ENCODE measurements at places on chromosomes 3 and 15. TPM values are rescaled to one million over a fixed set of nuclear protein-coding genes. Genes with fewer than 3 reads are reported as not detected.

- peaks cover 16% of the 10 kb centered on the region for H3K4me1 ChIP-seq
- H3K36me3 ChIP-seq, result no peaks in the 10 kb centered on the region
- H3K27ac ChIP-seq, result no peak overlapping the region
- no peak overlapping the region for H3K4me3 ChIP-seq
- DNase-seq, result no peak
Observed at GRCh38 chr3:149245738-149246451, 24.3 kb upstream of the CP start.

DNA sequence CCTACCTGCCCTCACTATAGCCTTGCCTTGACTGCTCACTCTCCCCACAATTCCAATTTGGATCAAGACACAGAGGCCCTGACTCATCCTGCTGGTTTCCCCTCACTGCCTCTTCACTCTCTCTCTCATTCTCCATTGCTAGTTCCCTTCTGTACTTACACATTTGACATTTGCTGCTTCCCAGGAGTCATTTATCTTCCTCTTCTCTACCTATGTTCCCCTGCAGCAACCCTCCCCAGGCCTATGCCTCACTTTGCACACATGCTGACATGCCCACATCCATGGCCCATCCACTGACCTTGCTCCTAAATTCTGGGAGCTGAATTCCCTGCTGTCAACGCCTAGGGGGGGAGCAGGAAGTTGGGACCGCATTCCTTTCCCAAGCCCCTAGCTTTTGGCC, 82.2 kb downstream of the SRGAP3 start:
- DNase-seq, result no peak
- no peak overlapping the region for H3K4me3 ChIP-seq
- no peaks in the 10 kb centered on the region for H3K27me3 ChIP-seq
- H3K36me3 ChIP-seq, result no peaks in the 10 kb centered on the region
- no peak overlapping the region for H3K27ac ChIP-seq
- H3K4me1 ChIP-seq, result no peaks in the 10 kb centered on the region

- H3K4me3 ChIP-seq, result no peak overlapping the region
- no peak overlapping the region for H3K27ac ChIP-seq
- no peak for DNase-seq
- no peaks in the 10 kb centered on the region for H3K4me1 ChIP-seq
Observed at GRCh38 chr15:41640985-41641384, 19.2 kb upstream of the MGA start.

DNA sequence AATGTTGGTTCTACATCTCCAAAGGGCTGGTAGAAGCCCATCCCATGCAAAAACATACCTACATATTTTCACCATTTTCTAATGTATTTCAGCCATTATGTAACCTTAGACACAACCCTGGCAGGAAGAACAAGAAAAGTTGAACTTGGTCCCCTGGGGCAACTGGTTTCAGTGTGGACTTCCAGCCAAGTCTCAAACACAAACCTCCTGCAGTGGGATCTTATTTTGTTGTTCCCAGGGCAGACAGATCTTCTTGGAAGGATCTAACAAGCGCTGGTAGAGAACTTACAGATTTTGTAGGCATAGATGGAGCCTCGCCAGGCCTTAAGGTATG, 96.3 kb downstream of the ADAMTS17 start:
- no peaks in the 10 kb centered on the region for H3K27me3 ChIP-seq
- no peak overlapping the region for H3K27ac ChIP-seq
- no peaks in the 10 kb centered on the region for H3K36me3 ChIP-seq

DNA sequence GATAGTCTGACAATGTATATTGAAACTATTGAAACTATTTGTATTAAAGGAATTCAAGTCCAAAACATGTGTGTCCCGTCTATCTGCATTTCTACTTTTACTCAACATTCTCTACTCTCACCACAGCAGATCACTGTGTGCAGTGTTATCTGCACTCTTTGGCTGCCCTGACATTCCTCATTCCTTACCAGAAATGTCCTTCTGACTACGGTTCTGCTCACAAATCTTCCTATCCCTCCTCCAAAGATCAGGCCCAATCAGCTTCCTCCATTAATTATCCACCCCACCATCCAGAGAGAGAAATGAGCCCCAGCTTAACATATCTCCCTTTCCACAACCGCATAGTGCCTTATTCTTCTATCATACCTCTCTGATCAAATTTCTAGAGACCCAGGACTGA, 94.7 kb downstream of the TBL1XR1 start:
- DNase-seq, result no peak
- no peaks in the 10 kb centered on the region for H3K27me3 ChIP-seq
- no peaks in the 10 kb centered on the region for H3K36me3 ChIP-seq
- peaks cover 57% of the 10 kb centered on the region for H3K4me1 ChIP-seq

- H3K4me1 ChIP-seq, result no peaks in the 10 kb centered on the region
- DNase-seq, result no peak
- no peaks in the 10 kb centered on the region for H3K36me3 ChIP-seq
Observed at GRCh38 chr3:18716821-18717220, 291.7 kb upstream of the SATB1 start.

DNA sequence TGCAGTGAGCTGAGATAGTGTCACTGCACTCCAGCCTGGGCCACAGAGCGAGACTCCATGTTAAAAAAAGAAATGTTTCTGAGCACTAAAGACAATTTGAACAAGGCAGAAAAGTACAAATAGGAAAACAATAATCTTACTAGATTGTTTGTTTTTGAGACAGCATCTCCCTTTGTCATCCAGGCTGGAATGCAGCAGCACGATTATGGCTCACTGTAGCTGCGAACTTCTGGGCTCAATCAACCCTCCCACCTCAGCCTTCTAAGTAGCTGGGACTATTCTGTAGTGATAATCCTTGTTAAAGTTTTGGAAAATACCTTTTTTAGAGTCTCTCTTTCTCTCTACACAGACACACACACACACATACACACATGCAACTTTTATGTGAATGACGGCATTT, 107.1 kb downstream of the LPP start:
- no peaks in the 10 kb centered on the region for H3K27me3 ChIP-seq
- H3K4me1 ChIP-seq, result peaks cover 11% of the 10 kb centered on the region
- no peak overlapping the region for H3K27ac ChIP-seq
- no peaks in the 10 kb centered on the region for H3K36me3 ChIP-seq
- DNase-seq, result no peak

DNA sequence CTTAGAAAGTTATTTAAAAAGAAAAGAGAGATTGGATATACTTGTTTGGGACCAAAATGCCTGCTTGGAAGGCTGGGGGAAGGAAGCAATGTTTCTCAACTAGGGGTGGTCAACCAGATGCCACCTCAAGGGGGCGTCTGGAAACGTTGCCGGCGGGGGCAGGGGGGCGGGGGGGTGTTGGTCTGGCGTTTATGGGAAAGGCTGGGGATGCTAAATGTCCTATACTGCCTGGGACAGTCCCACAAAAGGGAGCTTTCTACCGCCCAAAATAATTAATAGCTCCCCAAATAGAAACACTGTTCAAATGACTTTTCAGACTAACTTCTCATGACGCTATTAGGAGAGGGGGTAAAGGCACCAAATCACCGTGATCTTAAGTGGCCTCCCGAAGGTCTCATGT, 2.2 kb downstream of the POLG start:
- no peaks in the 10 kb centered on the region for H3K27me3 ChIP-seq
- H3K4me3 ChIP-seq, result no peak overlapping the region
- peaks cover 59% of the 10 kb centered on the region for H3K36me3 ChIP-seq

GRCh38 chr3:168036619-168037018, 59.1 kb downstream of the GOLIM4 start:
- no peak overlapping the region for H3K4me3 ChIP-seq
- H3K36me3 ChIP-seq, result peaks cover 12% of the 10 kb centered on the region
- no peaks in the 10 kb centered on the region for H3K27me3 ChIP-seq
- H3K27ac ChIP-seq, result no peak overlapping the region

GRCh38 chr15:100112636-100113305, 229.0 kb downstream of the ADAMTS17 start:
- no peak overlapping the region for H3K4me3 ChIP-seq
- no peaks in the 10 kb centered on the region for H3K36me3 ChIP-seq
- peaks cover 14% of the 10 kb centered on the region for H3K4me1 ChIP-seq
- DNase-seq, result no peak
- H3K27ac ChIP-seq, result no peak overlapping the region

GRCh38 chr15:93428807-93429351, 339.9 kb upstream of the RGMA start:
- no peak overlapping the region for H3K27ac ChIP-seq
- H3K4me3 ChIP-seq, result no peak overlapping the region
- no peaks in the 10 kb centered on the region for H3K27me3 ChIP-seq
- no peaks in the 10 kb centered on the region for H3K36me3 ChIP-seq
- DNase-seq, result no peak

DNA sequence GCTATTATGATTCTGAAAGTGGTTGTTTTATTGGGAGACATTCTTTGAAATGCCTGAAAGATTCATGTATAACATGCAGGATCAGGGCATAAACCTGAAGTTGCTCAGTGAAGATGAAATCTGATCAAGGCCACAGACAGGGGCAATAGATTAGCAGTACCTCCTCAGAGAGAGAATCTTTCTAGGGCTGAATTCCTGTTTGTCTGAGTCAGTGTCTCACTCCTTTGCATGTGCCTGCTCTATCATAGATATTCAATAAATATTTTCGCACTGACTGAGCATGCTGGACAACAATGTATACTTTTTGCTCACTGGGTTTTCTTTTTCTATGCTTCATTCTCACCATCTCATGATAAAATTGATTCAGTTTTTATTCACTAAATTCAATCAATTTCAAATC, 49.8 kb upstream of the PFN2 start:
- H3K27me3 ChIP-seq, result no peaks in the 10 kb centered on the region
- H3K4me3 ChIP-seq, result no peak overlapping the region
- H3K4me1 ChIP-seq, result no peaks in the 10 kb centered on the region
- no peak for DNase-seq
- no peaks in the 10 kb centered on the region for H3K36me3 ChIP-seq

DNA sequence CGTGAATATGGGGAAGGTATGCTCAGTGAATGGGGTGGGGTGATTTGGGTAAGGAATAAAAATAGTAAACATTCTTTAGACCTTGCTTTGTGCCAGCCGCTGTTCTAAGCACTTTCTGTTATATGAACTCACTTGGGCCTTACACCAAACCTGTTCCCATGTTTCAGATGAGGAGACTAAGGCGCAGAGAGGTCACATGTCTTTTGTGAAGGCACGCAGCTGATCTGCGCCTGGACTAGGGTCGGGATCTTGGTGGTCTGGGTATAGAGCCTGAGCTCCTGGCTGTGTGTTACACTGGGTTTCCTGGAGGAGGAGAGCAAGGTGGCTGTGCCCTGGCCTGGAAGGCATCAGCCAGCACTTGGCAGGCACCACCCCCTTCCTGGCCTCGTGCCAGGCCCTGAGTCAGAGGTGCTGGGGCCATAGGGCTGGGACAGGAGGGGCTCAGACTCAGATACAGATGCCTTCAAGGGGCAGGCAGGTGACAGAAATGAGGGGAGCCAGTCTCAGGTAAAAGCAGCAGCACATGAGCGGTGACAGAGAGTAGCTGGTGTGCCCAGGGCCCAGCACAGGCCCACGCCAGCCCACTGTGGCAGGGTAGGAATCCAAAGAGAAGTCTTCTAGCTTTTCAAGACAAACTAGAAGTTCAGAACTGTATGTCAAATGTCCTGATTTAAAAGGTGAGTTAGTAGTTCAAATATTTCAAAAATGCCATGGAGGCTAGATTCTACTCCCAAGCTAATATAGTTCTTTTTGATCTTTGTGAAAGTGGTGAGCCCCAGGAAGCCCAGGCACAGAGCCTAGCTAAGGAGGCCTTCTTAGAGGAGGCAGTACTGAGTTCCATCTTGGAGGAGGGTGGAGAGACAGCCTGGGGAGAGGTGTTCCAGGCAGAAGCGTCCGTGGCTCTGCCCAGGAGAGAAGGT, 83.1 kb downstream of the DNAJB8 start:
- peaks cover 23% of the 10 kb centered on the region for H3K4me1 ChIP-seq
- H3K36me3 ChIP-seq, result no peaks in the 10 kb centered on the region
- no peak overlapping the region for H3K4me3 ChIP-seq
- peak; percentile 88 for DNase-seq

GRCh38 chr15:77547801-77548588, 84.7 kb downstream of the LINGO1 start:
- no peak overlapping the region for H3K27ac ChIP-seq
- H3K4me1 ChIP-seq, result peaks cover 9% of the 10 kb centered on the region
- no peaks in the 10 kb centered on the region for H3K27me3 ChIP-seq
- DNase-seq, result no peak

GRCh38 chr15:48059791-48060190, 61.0 kb upstream of the SLC24A5 start:
- H3K4me1 ChIP-seq, result no peaks in the 10 kb centered on the region
- H3K27ac ChIP-seq, result no peak overlapping the region
- H3K4me3 ChIP-seq, result no peak overlapping the region
- DNase-seq, result peak; percentile 15

DNA sequence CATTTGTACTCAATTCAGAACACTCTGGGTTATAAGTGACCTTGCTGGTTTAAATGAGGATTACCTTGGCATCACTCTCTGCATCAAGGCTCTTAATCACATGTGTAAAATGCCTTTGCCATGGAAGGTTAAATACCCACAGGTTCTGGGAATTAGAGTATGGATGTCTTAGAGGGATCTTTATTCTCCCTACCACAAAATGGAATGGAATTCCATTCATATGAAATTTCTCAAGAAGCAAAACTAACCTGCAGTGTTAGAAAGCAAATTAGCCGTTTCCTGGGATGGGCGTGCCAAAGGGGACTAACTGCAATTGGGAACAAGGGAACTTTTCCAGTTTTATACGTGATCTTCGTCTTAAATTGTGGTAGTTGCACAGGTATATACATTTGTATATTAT, 39.8 kb downstream of the TBL1XR1 start:
- no peaks in the 10 kb centered on the region for H3K27me3 ChIP-seq
- H3K4me3 ChIP-seq, result no peak overlapping the region
- H3K36me3 ChIP-seq, result no peaks in the 10 kb centered on the region
- peak overlapping the region; percentile 21 for H3K27ac ChIP-seq
- DNase-seq, result no peak

GRCh38 chr3:177089901-177090300, 107.4 kb downstream of the TBL1XR1 start:
- H3K4me1 ChIP-seq, result no peaks in the 10 kb centered on the region
- no peak overlapping the region for H3K27ac ChIP-seq
- no peak for DNase-seq
- no peaks in the 10 kb centered on the region for H3K27me3 ChIP-seq
- no peak overlapping the region for H3K4me3 ChIP-seq

DNA sequence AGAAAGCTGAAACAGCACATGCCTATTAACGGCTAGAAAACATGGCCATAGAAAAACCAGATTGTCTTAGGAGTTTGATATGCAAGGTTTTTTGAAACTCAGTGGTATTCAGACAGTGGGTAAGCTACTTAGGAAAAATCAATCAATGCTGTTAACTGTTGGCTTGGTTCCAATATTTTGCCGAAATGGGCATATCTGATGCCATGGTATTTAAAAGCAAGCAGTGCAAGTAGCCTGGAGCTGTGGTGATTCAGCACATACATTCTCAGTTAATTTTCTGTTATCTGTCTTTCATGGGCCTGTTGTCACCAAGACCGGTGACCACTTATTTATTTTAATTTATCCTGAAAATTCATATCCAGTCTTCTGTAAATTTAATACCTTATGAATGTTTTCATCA, 17.3 kb upstream of the SUCNR1 start:
- no peaks in the 10 kb centered on the region for H3K4me1 ChIP-seq
- DNase-seq, result no peak
- no peak overlapping the region for H3K4me3 ChIP-seq
- H3K27me3 ChIP-seq, result no peaks in the 10 kb centered on the region
- no peaks in the 10 kb centered on the region for H3K36me3 ChIP-seq

The GABRB3 gene
- 11.3 TPM for polyA plus RNA-seq

The ACTRT3 gene
- 1.1 TPM for polyA plus RNA-seq

The ASB14 gene
- polyA plus RNA-seq, result not detected

The TRIM59 gene
- polyA plus RNA-seq, result 0.32 TPM

The TMC3 gene
- 0.04 TPM for polyA plus RNA-seq

The CP gene
- polyA plus RNA-seq, result 1.2 TPM

The WWTR1 gene
- polyA plus RNA-seq, result 17.2 TPM

The CAMK1 gene
- polyA plus RNA-seq, result 281 TPM

The PSMD6 gene
- polyA plus RNA-seq, result 52.8 TPM

The TBC1D5 gene
- polyA plus RNA-seq, result 6.4 TPM

The SORD gene
- 6.8 TPM for polyA plus RNA-seq

The SCAANT1 gene
- 1.6 TPM for polyA plus RNA-seq

The MOBP gene
- polyA plus RNA-seq, result 0.56 TPM
